ENCODE measurements at places on chromosomes 5 and 9. TPM values are rescaled to one million over a fixed set of nuclear protein-coding genes. Genes with fewer than 3 reads are reported as not detected.

GRCh38 chr9:86246752-86247161 is 12.7 kb downstream of the C9orf153 start:
- peak; percentile 43 for DNase-seq

DNA sequence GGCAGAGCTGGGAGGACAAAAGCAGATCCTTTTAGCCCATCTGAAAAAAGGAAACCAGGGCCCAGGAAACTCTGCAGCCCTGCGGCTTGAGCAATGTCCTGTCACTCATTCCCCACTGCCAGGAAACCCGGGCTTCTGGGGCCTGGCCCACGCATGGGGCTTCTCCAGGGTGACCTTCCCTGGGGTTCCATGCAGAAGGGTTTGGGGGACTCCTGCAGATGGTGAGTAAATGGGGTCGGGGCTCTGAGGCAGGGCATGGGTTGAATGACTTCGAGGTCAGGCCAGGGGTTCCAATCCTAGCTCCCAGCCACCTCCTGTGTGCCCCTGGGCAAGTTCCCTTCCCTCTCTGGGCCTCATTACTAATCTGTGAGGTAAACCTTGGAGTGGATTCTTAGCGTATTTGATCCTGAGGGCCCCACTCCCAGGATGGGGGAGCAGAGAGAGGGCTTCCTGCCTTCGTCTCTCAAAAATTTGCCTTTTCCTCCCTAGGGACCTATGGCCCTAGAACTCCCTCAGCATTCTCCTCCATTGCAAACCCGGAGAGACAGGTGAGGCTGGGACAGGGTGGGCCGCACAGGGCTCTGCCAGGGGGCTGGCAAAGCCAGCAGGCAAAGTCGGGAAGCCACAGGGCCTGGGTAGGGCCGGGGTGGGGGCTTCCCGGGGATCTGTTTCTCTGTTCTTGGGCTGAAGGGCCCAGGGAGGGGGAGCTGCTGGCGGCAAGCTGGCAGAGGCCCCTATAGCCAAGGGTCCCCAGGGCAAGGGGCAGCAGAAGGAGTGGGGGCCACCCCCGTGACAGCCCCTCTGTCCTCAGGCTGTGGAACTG is 25.8 kb downstream of the ADGRD2 start:
- DNase-seq, result no peak

- no peak for DNase-seq
Observed at GRCh38 chr9:130352081-130352480, 86.5 kb downstream of the HMCN2 start.

GRCh38 chr9:70778568-70778967 is 342.9 kb downstream of the TRPM3 start:
- no peak for DNase-seq

DNA sequence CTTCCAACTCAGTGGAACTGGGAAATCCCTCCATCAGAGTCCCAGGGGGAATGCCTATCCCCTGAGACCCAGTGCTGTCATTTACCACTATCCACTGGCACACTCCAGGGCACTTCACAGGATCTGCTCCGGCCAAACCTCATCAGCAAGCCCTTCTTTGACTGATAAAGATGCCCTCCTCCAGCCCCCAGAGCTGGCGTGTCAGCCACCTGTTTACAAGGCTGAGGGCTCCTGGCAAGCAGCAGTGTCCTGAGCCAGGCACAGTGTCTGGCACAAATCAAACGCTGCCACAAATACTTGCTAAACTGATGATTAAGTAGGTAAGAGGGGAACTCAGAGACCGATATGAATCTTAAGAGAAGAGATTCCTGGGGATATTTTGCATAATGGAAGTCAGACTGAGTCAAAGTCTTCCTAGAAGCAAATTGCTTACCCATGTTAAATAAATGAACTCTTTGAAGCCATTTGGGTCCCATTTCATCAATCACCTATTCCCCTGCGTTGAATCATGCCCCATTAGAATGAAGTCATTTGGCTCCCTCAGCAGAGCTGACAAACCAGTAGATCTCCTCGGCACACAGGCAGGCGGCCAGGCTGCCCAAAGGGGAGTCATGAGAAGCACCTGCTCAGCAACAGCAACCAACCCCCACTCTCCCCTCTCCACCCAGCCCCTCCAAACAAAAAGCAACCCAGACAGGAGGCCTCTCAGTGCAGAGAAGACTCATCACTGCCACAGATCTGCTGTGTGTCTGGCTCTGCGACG is 97.4 kb downstream of the CDK5RAP2 start:
- DNase-seq, result no peak

- no peak for DNase-seq
Observed at GRCh38 chr5:14250748-14251701, 107.9 kb downstream of the TRIO start.

DNA sequence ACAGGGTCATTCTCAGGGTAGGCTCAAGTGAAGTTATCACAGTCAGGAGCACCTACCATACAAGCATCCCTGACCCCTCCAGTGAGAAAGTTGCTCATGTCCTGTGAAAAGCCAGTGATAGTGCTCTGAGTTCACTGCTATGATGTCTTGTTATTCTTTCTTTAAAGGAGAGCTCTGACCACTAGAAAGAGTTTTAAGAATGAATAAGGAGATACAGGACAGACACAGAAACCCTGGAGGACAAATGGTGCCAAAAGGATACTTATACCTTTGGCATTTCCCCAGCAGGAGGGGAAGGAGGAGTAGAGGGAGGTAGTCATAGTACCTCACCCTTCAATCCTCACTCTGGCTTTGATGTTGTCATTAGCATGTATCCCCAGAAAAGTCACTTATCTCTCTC is 84.0 kb upstream of the AGXT2 start:
- peak; percentile 79 for DNase-seq

GRCh38 chr5:82909771-82910170 is 167.4 kb downstream of the TMEM167A start:
- no peak for DNase-seq

DNA sequence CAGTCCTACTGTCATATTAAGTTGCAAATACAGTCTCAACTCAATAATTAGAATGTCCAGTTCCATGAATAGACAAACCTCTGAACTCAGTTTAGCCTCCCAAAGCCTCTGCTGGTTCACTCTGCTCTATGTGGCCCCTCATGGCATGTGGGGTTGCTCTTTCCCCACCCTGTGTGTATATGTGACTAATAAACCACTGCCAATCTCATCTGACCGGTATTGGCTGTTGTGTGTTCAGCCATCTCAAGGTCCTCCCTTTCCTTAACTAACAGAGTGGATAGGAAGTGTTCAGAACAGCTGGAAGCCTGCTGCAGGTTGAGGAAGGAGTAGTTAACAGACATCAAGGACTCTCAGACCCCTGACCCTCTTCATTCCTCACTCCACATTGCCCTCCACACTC is 55.3 kb downstream of the IL33 start:
- no peak for DNase-seq

GRCh38 chr5:98791898-98792580 is 18.6 kb downstream of the RGMB start:
- DNase-seq, result no peak

DNA sequence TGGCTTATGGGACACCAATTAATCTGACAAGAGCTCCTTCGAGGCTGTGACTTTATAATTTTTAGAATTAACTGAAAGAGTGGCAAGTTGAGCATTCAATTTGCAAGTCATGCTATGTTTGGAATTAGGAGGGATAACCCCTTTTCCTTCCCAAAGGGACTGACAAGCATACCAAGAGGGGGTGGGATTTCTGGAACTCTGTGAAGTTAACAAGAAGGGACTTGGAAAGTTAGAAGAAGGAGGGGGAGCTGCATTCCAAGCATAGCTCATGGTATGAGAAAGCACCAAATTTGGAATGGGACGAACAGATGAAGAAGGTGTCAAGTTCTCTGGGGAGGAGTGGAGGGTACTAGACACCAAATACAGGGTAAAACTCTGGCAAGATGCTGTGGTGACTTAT is 8.9 kb upstream of the PALM2AKAP2 start:
- peak; percentile 91 for DNase-seq

DNA sequence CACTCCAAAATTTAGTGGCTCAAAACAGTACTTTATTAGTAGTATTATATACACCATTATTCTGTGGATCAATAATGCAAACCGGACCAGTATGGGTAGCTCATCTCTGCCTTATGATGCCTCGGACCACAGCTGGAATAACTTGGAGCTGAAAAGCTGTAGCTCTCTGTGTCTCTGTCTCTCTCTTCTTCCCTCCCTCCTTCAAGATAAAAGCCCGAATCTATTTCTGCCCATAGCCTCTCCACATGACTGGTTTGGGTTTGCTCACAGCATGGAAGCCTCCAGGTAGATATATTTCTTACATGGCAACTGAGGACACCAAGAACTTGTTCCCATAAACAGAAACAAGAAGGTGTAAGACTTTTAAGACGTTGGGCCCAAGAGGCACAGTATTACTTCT is 147.5 kb upstream of the TBCA start:
- DNase-seq, result no peak

DNA sequence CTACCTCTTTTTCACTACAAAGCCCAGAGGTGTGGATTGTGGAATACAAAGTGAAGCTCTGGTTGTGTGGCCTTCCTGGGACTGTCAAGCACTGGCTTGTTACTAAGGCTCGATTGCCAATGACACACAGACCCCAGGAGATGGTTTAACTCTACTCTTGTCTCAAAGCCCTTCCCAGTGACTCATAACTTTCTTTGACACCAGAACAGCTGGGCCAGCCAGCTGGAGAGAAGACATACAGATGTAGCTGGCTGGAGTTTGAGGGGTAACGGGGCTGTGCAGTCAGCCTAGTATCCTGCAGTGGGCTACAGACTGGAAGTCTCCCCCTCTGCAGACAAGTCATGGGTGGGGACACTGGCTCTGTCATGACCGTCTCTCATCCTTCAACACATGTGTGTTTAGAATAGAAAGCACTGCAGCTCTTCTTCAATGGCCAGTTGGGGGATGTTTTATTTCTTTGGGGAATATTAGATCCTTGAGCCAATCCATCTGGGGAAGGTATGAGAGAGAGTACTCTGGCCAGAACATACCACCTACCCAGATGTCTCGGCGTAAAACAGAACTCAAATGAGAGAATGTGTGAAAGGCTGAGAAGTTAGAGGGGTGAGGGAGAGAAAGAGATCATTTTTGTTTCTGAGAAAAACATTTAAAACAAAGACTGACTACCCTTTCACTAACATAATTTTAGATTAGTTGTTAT is 53.3 kb downstream of the SEMA6A start:
- DNase-seq, result no peak

- DNase-seq, result no peak
Observed at GRCh38 chr5:135453613-135454012, 1.5 kb upstream of the TIFAB start.

DNA sequence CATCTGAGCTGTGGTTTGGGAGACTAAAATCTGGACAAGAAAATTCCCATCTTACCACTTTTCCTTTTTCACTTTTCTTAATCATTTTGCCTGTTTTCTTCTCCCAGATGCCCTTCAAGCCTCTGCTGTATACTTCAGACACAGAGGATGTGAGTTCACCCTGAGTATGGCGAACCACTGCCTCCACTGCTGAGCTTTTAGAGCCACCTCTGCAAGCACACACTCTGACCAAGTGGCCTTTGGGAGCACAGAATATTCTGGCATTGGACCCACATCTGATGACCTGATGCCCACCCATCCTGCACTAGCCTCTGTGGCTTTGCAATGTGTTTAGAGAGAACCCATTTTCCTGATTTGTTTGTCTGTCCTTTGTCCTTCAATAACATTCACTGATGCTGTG is 32.5 kb downstream of the TERT start:
- DNase-seq, result peak; percentile 10

GRCh38 chr5:14445013-14445412 is 136.6 kb upstream of the OTULINL start:
- DNase-seq, result peak; percentile 64

DNA sequence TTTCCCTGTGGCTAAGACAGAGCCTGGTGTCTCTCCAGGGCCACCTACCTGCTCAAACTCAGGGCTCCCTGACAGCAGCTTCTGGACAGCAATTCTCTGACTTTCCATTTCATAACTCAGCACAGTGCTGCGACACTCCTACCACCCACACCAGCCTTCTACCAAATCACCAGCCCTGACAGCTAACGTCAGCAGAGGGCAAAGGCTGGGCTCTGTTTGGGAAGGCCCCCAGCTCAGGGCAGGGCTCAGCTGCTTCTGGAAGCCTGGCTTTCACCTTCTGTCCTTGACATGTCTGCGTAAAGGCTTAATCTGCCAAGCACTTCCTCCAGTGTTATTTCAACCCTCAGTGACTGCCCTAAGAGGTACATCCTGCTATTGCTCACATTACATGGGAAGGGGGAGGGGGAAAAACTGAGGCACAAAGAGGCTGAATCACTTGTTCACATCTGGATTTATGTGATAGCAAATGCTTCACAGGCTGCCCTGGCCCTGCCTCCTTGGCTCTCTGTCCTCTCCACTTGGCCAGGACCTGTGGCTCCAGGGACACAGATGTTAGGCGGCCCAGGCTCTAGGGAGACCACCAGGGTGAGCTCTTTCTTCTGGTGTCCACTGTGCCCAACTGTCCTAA is 102.5 kb upstream of the PANK3 start:
- no peak for DNase-seq

DNA sequence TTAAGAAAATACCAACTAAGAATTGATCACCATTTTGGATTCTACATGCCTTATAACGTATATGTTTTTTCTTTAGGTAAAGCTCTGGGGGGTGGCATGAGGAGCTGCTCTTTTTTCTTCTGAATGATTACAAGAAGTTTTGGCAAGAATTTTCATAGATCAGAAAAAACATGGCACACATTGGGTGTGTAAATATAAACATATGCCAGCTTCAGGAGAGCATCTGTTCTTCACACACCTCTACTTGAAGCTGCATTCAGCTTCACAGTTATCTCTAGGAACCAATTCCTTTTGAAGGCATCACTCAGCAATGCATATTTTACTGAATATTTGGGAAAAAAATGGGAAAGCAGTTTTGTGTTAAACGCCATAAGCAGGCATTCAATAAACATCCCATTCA is 122.7 kb upstream of the GHR start:
- no peak for DNase-seq

DNA sequence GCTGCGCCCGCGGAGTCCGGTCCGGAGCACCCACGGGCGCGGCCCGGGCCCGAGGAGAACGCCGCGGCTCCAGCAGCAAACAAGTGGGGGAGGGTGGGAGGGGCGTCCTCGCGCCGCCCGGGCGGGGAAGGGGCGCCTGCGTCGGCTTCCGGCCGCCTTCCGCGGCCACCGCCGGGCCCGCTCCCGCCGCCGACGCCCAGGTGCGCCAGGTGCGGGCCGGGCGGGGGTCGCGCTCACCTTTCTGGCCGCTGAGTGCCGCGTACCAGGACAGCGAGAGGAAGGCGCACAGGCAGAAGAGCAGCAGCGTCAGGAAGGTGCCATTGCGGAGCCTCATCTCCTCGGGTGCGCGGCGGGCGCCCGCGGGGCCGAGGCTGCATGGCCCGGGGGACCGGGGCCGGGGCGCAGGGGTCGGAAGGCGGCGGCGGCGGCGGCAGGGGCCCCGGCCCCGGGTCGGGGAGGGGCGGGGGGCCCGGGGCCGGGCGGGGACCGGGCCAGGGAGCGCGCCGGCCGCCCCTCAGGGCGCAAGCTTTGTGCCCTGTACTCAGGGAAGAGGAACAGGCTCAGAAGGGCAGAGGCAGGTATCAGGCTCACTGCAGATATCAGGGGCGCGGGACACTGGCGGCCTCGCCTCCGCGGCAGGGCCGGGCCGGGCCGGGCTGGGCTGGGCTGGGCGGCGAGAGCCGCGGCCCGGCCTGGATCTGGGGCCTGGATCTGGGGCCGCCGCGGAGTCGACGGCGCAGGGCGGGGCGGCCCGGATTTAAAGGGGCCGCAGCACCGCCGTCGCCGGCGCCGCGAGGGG is at the start of gene MGAT4B:
TSS of gene MGAT4B (minus strand) at position 617 of the 799 bp plus-strand sequence. CDS start at position 334, 283 bp downstream.
- peak; percentile 76 for DNase-seq

The MYMK gene
- not detected for total RNA-seq

The FLT4 gene
- not detected for total RNA-seq

The CCDC171 gene
- total RNA-seq, result 0.66 TPM

The PDE6A gene
- 0.02 TPM for total RNA-seq

The LCN15 gene
- not detected for total RNA-seq

The SOX30 gene
- total RNA-seq, result 0.22 TPM

The TMC1 gene
- total RNA-seq, result not detected

The COL23A1 gene
- not detected for total RNA-seq
